ENCODE measurements at places on chromosomes 2 and 18.

GRCh38 chr18:8537400-8537799 lies 71.8 kb upstream of the RAB12 start:
- DNase-seq: no peak

- no peak for DNase-seq
Observed at GRCh38 chr2:129334696-129335410, 644.6 kb upstream of the RAB6C start.

GRCh38 chr2:225425284-225425683 lies 25.8 kb downstream of the NYAP2 start:
- no peak for DNase-seq

- no peak for DNase-seq
Observed at GRCh38 chr2:8297376-8298231, 384.3 kb upstream of the ID2 start.

GRCh38 chr2:224222291-224222690 lies 179.6 kb downstream of the FAM124B start:
- no peak for DNase-seq

DNA sequence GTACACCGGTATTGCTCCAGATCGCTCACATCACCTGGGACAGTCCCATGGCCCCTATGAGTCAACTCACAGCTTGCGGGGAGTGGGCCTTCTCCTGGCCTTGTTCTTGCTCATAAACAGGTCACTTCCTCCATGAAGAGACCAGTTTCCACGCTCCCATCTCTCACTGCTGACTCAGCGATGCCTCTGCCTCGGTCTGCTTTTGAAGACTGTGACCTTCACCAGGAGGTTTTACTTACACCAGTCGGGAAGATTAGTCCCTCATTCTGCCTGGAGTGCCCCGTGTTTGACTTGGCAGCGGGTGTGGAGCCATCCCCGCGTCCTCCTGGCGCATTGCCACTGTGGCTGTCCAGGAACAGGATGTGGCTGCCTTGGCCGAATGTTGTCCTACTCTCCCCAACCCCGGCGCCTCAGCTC lies 159.8 kb downstream of the RHBDD1 start:
- DNase-seq: no peak

- DNase-seq: no peak
Observed at GRCh38 chr2:36277146-36277808, 78.3 kb upstream of the CRIM1 start.

DNA sequence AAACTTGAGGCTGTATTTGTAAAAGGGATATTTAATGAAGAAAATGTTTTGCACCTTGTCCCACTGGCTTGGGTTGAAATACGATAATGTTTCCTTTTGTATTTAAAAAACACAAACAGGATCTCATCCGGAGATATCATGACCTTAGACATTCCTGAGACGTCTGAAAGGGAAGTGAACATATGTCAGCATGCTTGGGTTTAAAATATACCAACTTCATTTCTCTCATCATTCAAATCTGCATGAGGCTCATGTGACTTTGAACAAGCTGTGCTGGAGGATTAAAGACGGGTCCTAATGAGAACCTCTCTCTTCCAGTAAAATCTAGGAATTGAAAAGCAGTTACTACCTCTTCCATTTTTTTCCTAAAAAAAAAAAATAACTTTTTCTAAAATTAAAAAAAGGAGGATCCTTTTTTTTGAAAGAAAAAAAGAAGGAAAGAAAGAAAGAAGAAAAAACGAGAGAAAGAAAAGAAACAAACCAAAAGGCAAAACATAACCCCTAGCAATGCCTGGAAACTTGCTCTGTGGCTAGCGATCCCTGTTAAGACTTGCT lies 106.8 kb upstream of the ZFP36L2 start:
- no peak for DNase-seq

DNA sequence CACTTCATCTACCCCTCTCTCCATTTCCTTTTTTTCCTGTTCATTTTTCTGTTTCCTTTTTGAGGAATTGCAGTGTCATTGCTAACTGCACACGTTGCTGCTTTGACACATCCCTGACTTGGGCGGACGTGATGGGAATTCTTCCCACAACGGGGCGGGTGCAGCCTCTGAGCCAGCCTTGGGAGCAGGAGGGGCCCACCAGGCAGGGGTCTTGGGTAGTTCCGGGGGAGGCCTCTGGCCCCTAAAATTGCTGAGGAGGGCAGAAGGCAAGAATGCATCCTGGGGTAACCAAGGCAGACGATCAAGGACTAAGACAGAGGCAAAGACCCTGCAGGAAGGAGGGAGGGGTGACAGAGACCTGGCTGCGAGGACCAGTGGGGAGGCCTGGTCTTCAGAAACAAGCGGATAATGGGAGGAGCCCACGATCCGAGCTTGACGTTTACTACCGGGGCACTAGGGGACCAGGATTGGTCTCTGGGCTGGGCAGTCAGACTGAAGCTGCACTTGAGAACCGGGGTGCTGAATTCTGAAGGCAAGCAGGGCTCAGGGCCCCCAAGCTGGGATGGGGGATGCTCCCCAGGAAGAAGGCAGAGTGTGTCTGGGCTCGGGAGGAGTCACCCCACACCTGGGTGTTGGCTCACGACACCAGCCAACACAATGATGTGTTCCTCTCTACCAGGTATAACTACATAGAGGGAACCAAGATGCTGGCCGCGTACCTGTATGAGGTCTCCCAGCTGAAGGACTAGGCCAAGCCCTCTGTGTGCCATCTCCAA lies 14.8 kb upstream of the CNDP1 start:
- no peak for DNase-seq

- DNase-seq: no peak
Observed at GRCh38 chr18:50651334-50651733, 91.4 kb downstream of the MAPK4 start.

GRCh38 chr2:16246911-16247310 lies 306.6 kb downstream of the MYCN start:
- no peak for DNase-seq

- DNase-seq: no peak
Observed at GRCh38 chr2:49770919-49771318, 616.6 kb upstream of the FSHR start.

- no peak for DNase-seq
Observed at GRCh38 chr2:48132271-48132625, 225.9 kb upstream of the FBXO11 start.

DNA sequence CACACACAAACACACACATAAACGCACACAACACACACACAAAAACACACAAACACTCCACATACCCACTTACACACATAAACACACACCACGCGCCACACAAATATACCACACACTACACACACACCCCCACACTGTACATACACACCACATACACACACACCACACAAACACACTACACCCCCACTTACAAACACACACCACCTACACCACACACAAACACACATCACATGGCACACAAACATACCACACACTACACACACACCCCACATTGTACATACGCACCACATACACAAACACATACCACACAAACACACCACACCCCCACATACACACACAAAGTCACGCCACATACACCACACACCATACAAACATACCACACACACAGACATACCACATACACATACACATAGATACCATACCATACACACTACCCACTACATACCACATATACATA lies 59.9 kb downstream of the TWIST2 start:
- DNase-seq: no peak

GRCh38 chr2:10079870-10080535 lies at the start of gene CYS1:
CYS1 (minus strand) TSS chr2:10080411; CDS start chr2:10080223, 188 bp downstream.
- no peak for DNase-seq

GRCh38 chr2:100708333-100708732 lies 111.6 kb upstream of the NPAS2 start:
- no peak for DNase-seq

DNA sequence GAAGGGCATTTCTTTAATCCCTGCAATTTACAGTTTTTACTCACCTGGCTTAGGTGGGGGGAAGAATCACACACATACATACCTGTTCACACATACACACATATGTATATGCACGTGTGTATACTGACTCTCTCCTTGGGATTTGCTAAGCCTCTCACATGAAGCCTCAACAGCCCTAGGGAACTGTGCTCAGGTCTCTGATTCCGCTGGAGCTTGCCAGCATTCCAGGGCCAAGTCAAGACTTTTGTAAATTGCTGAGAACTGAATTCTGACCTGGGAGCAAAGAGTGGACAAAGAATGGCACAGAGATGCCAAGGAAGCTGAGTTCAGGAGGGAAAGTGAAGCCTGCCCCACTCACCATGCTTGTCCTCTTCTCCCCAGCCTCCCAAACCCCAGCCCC lies 177.3 kb downstream of the TMEM247 start:
- DNase-seq: no peak

DNA sequence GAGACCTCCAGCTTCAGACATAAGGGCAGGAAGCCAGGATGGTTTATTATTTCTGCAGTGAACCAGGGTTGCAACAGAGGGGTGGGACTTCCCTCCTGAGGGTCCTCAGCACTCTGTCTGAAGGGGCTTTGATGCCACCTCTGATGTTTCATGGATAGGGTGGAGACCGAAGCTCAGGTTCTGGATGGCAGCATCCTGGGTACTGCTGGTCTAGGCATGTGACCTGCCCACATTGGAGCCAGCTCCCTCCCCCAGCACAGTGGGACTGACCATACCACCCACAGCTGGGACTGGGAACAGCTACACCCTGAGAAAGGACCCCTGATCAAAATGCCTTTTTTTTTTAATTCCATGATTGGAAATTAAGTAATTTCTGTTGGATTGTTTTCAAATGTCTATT lies 355.2 kb downstream of the ZNF516 start:
- no peak for DNase-seq

DNA sequence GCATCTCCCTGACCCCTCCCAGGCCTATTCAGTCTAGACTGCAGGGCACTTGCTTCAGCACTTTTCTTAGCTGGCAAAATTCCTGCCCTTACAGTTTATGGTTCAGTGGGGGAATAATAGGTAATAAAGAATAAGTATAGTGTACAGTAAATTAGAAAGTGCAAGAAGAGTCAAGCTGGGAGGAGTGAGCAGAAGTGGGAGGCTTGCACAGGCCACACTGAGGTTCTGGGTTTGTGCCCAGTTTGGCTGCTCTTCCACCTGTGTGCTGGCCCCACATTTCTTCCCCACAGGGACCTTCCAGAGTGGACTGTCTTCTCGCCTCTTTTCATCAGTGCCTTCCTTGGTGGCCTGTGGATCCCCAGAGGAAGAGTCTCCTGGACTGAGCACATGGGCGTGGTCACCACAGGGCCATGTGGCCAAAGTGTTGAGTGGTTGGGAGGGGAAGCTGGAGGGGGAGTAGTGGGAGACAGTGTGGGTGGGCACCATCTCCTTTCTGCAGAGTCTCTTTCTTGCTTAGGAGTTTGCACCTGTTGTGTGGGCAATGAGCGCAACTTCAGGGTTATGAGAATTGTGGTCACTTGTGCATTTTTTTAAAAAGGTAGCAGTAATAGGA lies 128.6 kb upstream of the ZSWIM2 start:
- DNase-seq: no peak

DNA sequence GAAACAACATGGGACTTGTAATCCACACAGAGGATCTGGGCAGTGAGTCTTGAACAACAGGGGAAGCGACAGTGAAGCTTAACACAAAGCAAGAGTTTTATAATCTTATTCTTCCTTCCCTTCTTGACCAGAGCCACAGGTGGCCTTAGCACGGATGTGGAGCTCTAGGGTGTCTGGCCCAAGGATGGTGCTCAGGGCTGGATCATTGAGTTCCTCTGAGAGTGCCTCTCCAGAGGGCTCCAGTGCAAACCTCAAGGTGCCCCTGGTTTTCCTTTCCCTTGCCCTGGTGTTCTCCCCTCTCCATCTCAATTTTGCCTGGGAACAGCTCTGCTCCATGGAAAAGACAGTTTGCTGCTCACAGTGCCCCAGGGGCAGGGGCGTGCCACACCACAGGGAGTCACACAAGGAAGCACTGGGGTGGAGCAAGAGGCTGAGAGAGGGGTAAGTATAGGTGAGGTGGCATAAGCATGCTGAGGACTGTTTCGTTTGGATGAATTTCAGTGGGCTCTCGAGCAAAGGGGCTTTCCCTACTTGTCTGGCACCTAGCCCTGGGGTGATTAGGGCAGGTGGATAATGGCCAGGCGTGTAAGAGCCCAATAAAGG lies 88.6 kb upstream of the B3GNT7 start:
- no peak for DNase-seq

DNA sequence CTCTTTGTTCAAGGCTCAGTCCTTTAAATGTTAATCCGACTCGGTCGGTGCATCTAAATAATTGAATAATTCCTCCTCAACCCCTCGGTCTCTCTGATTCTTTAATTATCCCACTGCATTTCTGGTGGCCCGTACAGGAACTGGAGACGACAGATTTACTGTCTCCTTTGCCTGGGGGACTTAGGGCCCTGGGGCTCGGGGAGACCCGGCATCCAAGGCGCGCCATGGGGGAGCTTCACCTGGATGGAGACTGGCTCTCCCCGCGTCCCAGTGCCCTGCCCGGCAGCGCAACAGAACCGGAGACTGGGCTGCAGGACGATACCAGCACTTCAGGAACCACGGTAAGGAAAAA lies 47.7 kb upstream of the SELENOI start:
- DNase-seq: no peak

- DNase-seq: no peak
Observed at GRCh38 chr2:201465524-201465971, 14.0 kb downstream of the STRADB start.

DNA sequence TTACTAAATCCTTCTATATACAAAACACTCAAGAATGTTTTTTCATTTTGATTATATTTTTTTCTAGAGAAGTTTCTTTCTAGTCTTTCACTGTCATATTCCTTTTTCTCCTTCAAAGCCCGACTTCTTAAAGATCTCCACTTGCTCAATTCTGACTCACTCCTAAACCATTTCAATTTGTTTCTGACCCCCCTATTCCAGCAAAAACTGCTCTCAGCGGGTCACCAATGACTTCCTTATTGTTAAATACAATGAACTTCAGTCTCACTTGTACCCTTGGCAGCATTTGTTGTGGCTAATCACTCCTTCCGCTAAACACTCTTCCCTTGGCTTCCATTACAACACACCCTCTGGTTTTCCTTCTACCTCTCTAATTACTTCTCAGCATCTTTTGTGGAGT lies 111.1 kb upstream of the RBBP8 start:
- no peak for DNase-seq

GRCh38 chr2:58601017-58601416 lies 359.9 kb upstream of the FANCL start:
- DNase-seq: no peak

DNA sequence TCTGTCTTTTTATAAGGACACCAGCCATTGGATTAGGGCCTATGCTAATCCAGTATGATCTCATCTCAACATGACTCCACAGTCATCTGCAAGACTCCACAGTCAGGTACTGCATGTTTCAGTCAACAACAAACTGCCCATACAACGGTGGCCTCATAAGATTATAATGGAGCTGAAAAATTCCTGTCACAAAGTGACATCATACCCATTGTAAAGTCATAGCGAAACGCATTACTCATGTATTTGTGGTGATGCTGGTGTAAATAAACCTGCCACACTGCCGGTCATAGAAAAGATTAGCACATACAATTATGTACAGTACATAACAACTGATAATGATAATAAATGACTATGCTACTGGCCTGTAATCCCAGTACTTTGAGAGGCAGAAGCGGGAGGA lies 102.2 kb downstream of the TEX51 start:
- peak; percentile 47 for DNase-seq

DNA sequence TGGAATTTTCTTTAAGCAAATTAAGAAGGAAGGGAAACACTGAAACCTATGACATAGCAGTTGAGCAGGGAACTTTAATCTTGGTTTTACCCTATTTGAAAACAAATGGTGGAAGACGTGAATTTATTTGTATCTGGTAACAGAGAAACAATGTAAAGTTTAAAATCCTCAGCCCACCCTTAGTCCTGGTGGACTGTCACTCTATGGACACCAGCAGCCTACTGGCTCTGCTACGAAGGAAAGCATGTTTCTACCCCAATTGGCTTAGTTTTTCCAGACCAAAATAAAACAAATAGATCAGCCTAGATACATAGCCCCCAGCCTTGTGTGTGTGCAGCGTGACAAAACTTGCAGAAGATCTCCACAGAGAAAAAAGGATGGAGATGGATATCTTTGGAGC lies 7.4 kb downstream of the ZEB2 start:
- no peak for DNase-seq
